ENCODE measurements at places on chromosomes 12 and 14.

- DNase-seq = no peak
Observed at GRCh38 chr14:70716958-70717357, 75.2 kb downstream of the TTC9 start.

- no peak for DNase-seq
Observed at GRCh38 chr12:52659395-52659794, 7.4 kb upstream of the KRT2 start.

- no peak for DNase-seq
Observed at GRCh38 chr14:51657762-51658161, 6.1 kb downstream of the FRMD6 start.

- DNase-seq = no peak
Observed at GRCh38 chr14:24693983-24694382, 60.0 kb upstream of the GZMB start.

DNA sequence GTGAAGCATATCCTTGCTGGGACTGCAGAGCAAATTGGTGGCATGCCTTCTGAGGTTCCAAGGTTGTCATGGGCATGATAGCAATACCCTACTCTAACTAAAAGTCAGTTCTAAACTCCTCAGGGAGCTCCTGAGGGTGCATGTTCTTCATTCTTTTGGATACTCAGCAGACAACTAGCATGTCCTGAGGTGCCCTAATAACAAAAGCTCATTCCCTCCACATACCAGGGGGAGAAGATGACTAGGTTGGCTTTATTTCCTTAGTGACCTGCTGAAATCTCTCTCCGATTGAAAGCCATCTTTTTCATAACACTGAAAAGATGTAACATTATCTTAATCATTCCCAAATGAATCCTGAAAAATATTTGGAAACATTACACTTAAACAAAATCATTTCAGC, 188.7 kb upstream of the IGF1 start:
- DNase-seq = no peak

DNA sequence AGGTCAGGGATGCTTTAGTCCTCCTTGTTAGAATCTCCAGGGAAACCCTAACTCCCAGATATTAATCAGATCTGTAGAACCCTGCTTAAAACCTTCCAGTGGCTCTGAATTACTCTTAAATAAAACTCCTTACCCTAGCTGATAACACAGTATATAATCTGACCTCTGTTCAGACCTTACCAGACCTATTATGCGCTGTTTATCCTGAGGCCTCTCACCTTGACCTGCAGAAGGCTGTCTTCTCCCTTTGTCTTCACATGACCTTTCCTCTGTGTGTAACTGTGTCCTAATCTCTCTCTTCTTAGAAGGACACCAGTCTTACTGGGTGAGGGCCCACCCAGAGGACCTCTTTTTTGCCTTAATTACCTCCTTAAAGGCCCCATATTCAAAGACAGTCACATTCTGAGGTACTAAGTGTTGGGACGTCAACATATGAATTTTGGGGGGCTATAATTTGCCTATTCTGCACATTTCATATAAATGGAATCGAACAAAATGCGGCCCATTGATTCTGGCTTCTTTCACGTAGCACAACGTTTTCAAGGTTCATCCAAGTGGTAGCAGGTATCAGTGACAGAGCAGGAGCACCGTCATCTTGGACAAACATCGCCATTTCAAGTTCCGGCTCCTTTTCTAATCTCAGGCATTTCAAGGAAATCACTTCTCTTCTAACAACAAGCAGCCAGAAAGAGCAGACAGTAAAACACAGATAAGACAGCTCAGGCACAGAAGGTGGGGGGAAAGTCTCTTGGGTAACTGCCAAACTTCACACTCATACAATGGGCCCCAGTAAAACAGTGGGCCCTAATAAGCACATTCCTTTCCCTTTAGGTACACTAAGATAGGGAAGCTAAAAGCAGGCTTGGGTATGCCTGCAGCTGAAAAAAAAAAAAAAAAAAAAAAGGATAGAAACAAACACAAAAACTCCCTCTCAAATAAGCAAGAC, 200.2 kb upstream of the NUDT4 start:
- DNase-seq = no peak

DNA sequence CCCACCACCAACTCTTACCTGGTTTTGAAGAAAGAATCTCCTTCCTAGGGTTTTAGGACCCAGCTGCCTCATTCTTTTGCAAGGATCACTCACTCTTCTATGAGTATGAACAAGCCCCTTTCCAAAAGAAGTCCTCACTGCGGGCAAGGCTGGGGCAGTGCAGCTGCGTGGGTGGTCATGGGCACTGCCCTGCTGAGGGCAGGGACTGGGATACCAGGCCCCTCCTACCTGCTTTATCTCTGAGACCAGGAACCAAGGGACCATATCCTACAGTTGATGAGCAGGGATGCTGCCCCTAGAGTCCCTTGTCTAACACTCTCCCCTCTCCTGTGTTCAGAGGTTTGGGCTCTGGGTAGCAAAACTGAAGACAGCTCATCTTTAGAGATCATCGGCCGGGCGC, 20.5 kb downstream of the HPD start:
- DNase-seq = peak; percentile 57

GRCh38 chr14:50364792-50365191, 31.9 kb downstream of the CDKL1 start:
- DNase-seq = no peak

DNA sequence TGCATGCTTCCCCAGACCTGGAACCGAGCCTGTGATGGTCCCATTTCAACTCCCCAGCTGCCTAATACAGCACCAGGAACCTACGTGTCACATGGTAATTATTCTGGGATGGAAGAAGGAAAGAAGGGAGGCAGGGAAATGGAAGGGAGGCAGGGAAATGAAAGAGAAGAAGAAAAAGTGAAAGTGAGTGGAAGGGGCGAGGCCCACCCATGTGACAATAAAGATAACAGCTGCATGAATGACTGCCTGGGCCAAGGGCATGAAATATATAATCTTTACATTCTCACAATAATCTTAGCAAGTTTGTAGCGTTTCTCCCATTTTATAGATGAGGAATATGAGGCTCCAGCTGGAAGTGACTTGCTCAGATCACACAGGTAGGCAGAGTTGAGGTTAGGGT, 245.0 kb upstream of the PWP1 start:
- DNase-seq = peak; percentile 7

- DNase-seq = no peak
Observed at GRCh38 chr12:55704824-55705718, 2.6 kb downstream of the ITGA7 start.

- DNase-seq = no peak
Observed at GRCh38 chr12:70069221-70070105, 173.8 kb upstream of the CNOT2 start.

- no peak for DNase-seq
Observed at GRCh38 chr12:23564451-23565152, 384.9 kb downstream of the SOX5 start.

DNA sequence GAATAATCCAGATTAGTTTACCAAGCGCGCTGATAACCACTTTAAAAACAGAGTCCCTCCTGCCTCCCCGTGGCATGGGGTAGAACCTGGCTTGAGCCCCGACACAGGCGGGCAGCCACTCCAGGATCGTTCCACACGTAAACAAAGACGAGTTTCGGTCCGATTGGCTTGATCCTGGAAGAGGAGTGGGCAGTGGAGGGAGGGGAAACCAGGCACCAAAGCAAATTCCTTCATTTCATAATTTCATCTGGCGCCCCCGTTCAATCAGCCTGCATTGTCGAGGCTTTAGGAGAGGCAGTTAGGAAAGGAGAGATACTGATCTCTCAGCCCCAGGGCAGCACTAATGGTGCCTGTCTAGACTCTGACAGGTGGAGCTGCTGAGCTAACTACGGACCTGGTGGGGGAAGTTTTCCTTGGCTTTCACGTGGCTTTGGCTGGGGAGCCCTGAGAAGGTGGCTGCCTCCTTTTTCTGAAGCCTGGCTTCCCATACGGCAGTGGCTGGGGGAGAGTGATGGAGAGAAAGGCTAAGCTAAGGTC, 751 bp upstream of the GPRC5A start:
- no peak for DNase-seq

- no peak for DNase-seq
Observed at GRCh38 chr14:105085766-105086165, 20.5 kb upstream of the GPR132 start.

GRCh38 chr14:32090686-32091085, 13.6 kb downstream of the ARHGAP5 start:
- no peak for DNase-seq

All from hematopoietic multipotent progenitor cell treated with erythropoietin and hydrocortisone succinate and interleukin-3 and kit ligand, for 17 days (in vitro differentiated cells).